Effector CD4-positive, alpha-beta T cell (primary cell): ENCODE measurements at places on chromosomes 11 and 22.
A peak's percentile ranks its signal among the peaks of the same experiment; 100 is the strongest.

- no peak for DNase-seq
Observed at GRCh38 chr11:96335388-96335787, 7.6 kb downstream of the MAML2 start.

- no peak for DNase-seq
Observed at GRCh38 chr11:35779409-35779808, 116.8 kb downstream of the TRIM44 start.

- DNase-seq = no peak
Observed at GRCh38 chr11:60821827-60822599, 19.9 kb upstream of the CCDC86 start.

GRCh38 chr11:27427183-27427980 is 45.2 kb downstream of the LGR4 start:
- DNase-seq = no peak

- no peak for DNase-seq
Observed at GRCh38 chr11:31913985-31914384, 102.9 kb upstream of the PAX6 start.

GRCh38 chr22:28142361-28142961 is 223.4 kb upstream of the PITPNB start:
- DNase-seq = no peak

GRCh38 chr22:38257181-38257580 is 15.6 kb downstream of the TMEM184B start:
- no peak for DNase-seq

DNA sequence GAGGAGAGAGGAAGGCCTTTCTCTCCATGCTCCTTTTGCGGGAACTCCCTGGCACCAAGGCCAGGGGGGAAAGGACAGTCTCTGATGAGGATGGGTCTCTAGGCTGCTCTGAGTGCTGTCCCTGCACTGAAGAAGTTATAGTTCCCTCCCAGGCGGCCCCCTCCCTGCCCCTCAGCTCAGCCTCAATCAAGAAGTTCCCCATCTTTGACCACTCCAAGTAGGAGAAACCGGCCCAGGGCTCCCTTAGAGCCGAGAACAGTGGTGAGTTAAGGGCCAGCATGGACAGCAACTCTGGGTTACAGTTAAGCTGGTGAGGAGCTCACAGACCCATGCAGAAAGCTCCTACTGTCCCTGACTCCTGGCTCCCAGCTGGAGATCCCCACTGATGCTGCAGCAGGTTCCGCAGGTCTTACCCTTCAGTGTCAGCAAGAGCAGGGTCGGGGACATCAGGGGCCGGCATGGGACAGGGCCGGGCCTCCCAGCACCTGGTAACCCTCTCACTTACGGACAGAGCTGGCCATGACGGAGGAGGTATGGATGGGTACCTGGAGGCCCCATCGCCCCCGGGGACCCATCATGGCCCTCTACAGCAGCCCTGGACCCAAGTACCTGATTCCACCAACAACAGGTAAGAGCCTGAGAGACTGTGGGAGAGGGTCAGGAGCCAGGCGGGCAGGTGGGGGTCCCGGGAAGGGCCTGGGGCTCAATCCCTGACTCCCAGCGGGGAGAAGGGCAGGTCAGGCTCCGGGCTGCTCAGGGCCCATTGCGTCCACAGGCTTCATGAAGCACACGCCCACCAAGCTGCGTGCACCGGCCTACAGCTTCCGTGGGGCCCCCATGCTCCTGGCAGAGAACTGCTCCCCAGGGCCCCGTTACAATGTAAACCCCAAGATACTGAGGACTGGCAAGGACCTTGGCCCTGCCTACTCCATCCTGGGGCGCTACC is 4.2 kb downstream of the SCGB1C1 start:
- DNase-seq = no peak

DNA sequence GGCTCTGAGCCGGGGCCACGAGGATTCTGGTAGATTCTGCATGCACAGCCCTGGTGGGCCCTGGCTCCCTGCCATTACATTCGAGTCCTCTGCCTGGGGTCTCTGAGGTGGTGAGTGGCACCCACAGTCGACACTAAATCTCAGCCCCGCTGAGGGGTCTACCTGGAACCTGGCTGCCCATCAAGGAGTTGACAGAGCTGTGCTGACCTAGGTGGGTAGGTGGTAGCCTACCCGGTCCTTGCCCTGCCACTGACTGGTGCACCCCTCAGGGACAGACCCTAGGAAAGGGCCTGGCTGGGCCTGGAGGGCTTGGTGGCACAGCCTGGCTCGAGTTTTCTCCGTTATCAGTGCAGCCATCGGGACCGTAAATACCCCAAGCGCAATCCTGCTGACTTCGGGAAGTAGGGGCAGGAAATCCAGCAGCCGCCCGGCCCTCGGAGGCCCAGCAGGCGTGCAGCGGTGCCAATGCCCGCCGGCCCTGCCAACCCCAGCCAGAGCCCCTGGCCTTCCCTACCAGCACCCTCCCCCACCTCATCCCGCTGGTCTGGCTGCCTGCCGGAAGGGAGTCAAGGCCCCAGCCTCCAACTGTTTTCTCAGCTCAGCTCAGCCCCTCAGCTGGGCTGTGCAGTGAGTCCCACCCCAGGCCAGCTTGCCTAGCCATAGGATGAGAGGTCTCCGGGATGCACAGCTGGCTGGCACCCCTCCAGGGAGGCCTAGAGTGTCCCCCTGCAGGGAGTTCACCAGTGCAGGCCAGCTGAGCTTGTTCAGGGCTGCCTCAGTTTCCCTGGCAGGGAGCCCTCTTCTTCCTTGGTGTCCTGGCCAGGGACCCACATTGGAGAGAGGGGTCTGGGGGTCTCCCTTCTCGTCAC is 80.4 kb upstream of the KCNQ1OT1 start:
- peak; percentile 1 for DNase-seq

DNA sequence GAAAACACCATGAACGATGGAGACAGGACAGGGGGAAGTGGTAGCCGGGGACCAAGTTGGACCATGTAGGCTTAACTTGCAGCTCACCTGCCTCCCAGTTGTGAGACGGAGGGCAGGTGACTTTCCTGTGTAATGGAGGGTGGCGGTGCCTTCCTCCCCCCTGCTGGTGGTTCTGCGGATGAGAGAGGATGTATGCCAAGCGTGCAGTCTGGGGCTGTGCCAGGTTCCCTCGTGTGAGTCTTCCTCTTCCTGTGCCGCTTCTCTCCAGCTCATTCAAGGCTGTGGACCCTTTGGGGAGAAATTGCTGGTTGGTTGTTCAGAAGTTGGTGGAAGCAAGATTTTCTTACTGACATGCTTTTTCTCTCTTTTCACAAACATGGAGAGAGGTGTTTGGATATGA is 35.1 kb downstream of the MPPED1 start:
- DNase-seq = no peak

DNA sequence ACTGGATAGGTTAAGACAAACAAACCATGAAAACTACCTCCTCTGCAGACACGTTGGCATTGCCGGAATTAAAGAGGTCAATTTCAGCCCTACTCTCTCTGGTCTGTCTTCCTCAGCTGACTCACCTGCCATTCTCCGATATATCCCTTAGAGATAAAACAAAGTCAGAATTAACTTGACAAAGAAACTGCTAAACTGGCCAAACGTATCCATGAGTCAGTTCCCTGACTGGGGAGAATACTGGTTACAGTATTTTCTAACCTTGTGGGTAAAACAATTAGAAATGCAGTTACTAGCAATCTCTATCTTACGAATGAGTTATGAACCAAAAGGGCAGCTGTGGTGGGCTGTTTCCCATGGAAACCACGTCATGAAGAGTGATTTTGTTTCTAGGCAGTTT is 96.2 kb downstream of the RDX start:
- no peak for DNase-seq

- no peak for DNase-seq
Observed at GRCh38 chr11:97615546-97615945, 1225.7 kb downstream of the JRKL start.

- peak; percentile 50 for DNase-seq
Observed at GRCh38 chr11:69918938-69919650, 99.9 kb upstream of the FGF3 start.

DNA sequence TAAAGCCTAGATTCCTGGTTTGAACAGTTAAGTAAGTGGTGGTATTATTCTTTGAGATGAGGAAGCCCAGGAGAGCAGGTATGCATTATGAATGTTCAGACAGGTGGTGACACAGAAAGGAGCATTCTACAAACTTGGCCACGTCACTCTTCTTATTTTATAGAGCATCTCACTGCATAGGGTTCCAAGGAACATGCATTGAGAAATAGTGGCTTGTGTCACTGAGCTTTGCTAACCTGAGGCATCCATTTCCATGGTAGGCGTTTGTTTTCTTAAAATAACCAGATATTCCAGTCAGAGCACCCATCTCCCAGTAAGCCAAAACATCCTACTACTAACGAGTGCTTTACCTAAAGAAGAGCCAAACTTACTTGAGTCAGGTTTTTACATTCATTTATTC is 169.7 kb downstream of the NAV2 start:
- no peak for DNase-seq

DNA sequence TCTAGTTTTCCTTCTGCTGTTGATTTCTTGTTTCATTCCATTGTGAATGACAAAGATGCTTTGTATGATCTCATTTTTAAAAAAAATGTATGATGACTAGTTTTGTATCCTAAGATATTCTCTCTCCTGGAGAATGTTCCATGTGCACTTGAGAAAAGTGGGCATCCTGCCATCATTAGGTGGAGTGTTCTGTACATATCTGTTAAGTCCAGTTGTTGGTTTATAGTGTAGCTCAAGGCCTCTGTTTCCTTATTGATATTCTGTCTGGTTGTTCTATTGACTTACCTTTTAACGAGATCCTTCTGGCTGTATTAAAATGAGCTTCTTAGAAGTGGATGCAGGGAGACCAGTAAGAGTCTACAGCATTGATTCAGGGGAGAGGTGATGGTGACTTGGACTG is 35.2 kb downstream of the SGSM1 start:
- DNase-seq = no peak

DNA sequence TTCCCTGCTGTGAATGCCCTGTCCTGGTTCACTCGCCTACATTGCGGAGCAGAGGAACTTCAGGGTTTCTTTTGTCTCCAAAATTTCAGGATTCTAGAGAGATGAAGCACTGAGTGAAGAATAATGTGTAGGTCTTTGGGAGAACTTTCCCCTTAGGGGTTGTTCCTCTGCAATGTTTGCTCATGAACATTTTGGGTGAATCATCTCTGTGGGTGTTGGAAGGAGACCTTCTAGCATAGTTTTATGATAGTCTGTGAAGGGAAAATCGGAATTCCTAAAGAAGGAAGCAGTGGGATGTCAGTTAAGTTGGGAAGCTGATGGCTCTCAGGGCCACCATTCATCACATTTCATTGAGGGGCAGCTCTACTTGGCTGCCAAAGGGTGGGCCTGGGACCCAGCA is 64.8 kb downstream of the MIAT start:
- DNase-seq = no peak

GRCh38 chr11:109914038-109914437 is 179.2 kb upstream of the ZC3H12C start:
- no peak for DNase-seq

- DNase-seq = no peak
Observed at GRCh38 chr11:82195283-82195682, 538.4 kb downstream of the FAM181B start.

GRCh38 chr22:41875531-41876270 is 39.2 kb downstream of the SHISA8 start:
- no peak for DNase-seq

DNA sequence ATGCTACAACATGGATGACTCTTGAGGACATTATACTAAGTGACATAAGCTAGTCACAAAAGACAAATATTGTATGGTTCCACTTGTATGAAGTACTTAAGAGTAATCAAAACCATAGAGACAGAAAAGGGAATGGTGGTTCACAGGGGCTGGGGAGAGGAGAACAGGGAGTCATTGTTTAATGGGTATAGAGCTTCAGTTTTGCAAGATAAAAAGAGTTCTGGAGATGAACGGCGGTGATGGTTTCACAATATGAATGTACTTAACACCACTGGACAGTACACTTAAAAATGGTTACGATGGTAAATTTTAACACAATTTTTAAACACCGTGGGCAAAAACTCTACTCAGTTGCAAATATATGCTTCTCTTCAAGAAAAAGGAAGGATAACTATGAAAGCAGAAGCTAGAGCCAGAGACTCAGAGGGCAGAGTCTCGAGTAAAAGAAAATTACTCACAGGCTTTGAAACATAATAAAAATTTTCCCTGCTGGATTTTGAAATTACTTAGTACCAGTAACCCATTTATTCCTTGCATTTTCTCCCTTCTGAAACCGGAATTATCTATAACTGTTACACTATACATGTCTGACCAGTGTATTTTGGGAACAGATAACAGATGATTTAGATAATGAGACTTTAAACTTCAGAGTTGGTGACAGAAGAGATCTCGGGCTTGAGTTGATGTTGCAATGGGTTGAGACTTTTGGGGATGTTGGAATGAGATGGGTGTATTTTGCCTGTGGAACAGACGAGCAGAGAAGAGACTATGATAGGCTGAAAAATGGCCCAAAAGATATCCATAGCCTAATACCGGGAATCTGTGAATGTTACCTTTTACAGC is 15.0 kb downstream of the MRTFA start:
- DNase-seq = no peak
